SK-N-SH (cell line): ENCODE measurements at places on chromosomes 4 and X. TPM values are rescaled to one million over a fixed set of nuclear protein-coding genes. Genes with fewer than 3 reads are reported as not detected.

DNA sequence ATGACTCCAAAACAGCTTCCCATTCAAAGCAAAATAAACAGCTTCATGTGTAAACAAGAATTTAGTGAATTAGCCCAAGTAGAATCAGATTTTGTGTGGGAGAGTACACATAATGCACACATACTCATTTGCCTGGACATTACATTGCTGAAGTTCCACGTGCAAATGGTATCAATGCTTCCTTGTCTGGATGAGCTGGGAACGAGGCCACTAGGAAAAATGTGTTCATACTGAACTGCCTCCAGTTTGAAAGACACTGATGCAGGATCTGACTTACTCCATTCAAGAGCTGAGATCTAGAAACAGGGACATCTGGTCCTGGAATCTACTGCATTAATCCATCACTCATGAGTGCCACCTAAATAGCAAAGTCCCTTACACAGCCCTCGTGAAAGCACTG is 228.0 kb downstream of the APBB2 start:
- no peak for DNase-seq

- DNase-seq, result no peak
Measured at GRCh38 chr4:134632056-134632455, 430.5 kb upstream of the PABPC4L start.

GRCh38 chrX:11412715-11413623 is 119.8 kb downstream of the AMELX start:
- DNase-seq, result no peak

GRCh38 chrX:87732133-87732532 is 214.5 kb downstream of the KLHL4 start:
- DNase-seq, result no peak

- no peak for DNase-seq
Measured at GRCh38 chr4:98446499-98447375, 185.6 kb downstream of the RAP1GDS1 start.

- no peak for DNase-seq
Measured at GRCh38 chr4:158155656-158156356, 17.0 kb downstream of the GASK1B start.

- DNase-seq, result no peak
Measured at GRCh38 chr4:13298655-13299054, 185.5 kb downstream of the RAB28 start.

DNA sequence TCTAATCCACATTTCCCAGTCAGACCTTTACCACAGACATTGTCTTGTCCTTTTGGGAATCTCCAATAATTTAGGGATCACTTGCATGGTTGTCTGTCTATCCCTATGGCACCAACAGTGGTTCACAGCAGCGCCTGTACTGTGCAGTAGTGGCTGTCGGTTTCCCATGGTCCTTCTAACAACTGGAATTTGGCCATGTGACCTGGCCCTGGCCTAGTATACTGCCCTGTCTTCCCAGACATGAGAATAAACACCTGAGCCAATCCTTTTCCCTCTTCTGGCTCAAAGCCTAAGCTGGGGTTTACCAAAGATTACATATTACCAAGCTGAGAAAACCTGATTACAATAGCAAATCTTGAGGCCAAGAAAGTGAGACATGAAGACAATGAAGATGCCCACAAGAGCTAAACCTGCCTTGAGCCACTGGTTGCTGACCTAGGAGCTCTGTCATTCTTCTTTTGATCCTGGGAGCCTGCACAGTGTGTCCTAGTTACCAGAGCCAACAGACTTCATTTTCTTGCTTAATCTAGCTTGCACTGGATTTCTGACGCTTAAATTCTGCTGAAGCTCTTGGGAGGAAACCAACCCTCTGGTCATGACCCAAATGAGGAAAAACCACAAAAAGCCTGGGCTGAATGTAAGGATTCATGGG is 92.1 kb downstream of the SCD5 start:
- DNase-seq, result no peak

GRCh38 chr4:168769416-168769815 is 240.6 kb downstream of the CBR4 start:
- DNase-seq, result no peak

DNA sequence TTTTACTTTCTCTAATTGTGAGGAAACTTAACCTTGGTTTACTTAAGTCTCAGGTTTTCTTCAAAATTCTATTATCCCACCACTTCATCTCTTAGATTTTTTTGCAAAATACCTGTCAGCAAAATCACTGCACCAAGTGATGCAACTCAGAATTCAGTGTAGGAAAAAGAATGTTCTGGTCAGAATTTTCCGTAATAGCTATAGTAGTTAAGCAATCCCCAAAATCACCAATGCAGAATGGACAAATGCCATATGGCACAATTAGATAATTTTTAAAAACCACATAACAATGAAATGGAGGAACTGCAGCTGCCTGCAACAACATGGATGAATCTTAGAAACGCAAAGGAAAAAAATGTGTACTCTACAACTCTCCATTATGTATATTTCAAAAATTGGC is 373.1 kb downstream of the NAF1 start:
- DNase-seq, result no peak

DNA sequence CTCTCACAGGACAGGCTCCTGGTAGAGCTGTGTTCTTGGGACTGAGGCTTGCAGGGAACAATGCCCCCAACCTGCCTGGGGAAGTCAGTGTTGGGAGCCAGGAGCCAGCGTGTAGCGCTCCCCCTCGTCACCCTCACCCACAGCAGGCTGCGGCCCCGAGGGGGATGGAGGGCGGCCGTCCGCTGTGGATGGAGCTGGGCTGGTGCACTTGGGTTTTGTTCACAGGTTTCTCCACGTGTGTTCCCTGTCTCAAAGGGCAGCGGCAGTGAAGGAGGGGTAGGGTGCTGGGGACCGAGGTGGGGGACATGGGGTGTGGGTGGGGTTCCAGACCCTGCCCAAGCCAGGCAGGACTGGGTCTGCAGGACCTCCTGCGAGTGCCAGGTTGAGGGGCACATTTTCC is 69.1 kb downstream of the RGS12 start:
- DNase-seq, result no peak

DNA sequence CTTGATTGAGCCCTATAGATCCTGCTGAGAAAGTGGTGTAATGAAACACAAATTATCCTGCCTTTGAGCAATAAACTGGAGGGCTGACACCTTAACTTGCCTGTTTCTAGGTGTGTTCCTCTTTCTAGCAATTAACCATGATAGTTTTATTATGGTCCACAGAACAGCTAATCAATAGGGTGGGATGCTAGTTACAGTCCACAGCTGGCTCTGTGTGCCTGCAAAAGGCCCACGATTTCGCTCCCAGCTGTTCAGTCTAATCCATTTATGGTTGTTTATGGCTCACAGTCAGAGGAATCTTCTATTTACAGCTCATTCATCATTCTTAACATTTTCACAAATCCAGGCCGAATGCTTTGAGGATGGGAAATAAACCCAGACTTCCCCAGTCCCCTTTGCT is 674.9 kb downstream of the SMARCA1 start:
- DNase-seq, result no peak

The CCNG2 gene
- polyA plus RNA-seq, result 8.7 and 8.9 TPM in 2 replicates

The ERCC6L gene
- 1.5 and 1.8 TPM in 2 replicates for polyA plus RNA-seq

The MYL5 gene
- polyA plus RNA-seq, result 46.9 and 51.7 TPM in 2 replicates

The GAGE12J gene
- polyA plus RNA-seq, result not detected in 2 replicates

The GRIA3 gene
- 0.15 and 0.31 TPM in 2 replicates for polyA plus RNA-seq

The KLB gene
- polyA plus RNA-seq, result not detected in 2 replicates
